GM12891 (cell line): ENCODE measurements at places on chromosomes 11 and 22.

GRCh38 chr22:36135306-36135980, 25.1 kb downstream of the APOL3 start:
- DNase-seq: no peak

- no peak for DNase-seq
These were observed 187.7 kb upstream of the E2F8 start for GRCh38 chr11:19428206-19429002.

DNA sequence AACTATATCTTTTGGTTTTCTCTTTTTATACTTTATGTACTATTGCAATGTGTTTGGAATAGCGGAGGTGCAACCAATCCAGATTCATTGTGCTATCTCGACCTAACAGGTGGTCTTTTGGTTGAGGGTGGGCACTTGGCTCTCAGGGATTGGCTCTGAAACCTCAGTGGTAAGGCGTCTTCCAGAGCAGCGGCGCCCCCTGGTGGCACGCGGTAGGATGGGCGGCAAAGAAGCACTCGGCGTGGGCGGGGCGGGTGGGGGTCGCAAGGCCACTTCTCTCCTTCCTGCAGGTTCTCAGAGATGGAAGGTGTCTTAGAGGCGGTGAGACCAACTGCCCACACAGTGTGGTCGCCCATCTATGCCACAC, 19.2 kb upstream of the PLET1 start:
- peak; percentile 54 for DNase-seq

GRCh38 chr11:44609783-44610155, 44.3 kb downstream of the CD82 start:
- no peak for DNase-seq

- DNase-seq: no peak
These were observed 179.4 kb downstream of the WNT11 start for GRCh38 chr11:76026862-76027261.

DNA sequence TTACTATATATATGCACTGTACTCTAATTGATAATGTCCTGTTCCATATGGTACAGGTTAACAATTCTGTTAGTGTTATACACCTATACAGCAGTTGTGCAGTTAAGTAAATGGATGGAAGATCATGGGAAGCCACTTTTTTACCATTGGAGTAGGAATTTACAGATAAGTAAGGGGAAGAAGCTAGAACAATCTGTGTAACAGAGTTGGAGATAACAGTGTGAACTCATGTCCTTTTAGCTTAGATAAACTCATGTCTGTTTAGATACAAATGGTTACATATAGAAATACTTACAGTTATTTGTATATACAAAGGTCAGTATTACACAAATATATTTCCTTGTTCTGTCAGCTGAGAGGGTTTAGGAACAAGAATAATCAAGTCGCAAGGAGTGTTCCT, 6.8 kb upstream of the DEUP1 start:
- DNase-seq: no peak

DNA sequence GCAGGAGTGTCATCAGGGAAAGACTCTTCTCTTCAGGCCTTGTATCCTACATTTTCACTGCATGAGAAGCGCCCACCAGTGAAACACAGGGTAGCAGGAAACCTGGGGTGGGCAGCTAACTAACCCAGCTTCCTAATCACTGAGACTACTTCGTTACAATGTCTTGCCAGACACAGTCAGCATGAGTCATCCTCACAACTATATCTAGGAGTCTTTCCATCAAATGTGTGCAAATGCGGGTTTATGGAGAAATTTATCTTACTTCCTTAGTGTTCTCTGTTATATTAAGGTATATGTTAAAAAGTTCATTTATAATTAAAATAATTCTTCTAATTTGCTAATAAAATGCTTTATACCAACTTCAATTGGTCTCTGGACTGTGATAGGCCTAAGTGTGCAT, 79.9 kb upstream of the RAB1B start:
- DNase-seq: no peak

DNA sequence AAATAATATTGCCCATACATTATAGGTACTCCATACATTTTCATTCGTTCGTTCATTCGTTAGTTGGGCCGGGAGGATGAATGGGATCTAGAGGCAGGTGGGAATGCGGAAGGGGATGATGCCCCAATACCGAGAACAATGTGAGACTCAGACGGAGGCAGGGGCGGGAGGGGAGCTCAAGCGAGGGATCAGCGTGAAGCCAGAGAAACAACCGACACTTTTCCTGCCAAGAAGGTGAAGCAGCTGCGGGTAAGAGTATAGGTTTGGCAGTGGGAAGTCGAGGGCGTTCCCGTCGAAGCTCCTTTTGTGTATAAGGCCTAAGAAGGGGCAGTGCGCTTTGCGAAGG, 1.1 kb upstream of the ARHGEF17 start:
- DNase-seq: no peak

DNA sequence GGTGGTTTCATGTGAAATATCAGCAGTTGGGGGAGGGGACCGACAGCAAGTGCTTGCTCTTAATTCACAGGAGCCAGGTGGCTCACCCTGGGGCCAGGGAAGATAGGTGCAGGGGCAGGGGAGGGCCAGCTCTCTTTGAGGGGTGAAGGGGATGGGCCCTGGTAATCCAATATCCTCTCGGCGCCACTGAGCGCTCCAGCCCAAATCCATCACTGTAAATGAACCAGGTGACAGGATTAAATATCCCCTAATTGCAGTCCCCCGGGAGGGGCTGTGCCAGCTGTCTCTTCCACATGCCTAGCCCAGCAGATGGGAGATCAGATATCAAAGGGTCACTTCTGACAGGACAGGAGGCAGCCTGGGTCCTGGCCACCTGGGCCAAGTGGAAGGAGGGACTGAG, 531.8 kb upstream of the CADM1 start:
- DNase-seq: no peak

GRCh38 chr11:70118642-70119041, 40.5 kb downstream of the ANO1 start:
- DNase-seq: no peak

DNA sequence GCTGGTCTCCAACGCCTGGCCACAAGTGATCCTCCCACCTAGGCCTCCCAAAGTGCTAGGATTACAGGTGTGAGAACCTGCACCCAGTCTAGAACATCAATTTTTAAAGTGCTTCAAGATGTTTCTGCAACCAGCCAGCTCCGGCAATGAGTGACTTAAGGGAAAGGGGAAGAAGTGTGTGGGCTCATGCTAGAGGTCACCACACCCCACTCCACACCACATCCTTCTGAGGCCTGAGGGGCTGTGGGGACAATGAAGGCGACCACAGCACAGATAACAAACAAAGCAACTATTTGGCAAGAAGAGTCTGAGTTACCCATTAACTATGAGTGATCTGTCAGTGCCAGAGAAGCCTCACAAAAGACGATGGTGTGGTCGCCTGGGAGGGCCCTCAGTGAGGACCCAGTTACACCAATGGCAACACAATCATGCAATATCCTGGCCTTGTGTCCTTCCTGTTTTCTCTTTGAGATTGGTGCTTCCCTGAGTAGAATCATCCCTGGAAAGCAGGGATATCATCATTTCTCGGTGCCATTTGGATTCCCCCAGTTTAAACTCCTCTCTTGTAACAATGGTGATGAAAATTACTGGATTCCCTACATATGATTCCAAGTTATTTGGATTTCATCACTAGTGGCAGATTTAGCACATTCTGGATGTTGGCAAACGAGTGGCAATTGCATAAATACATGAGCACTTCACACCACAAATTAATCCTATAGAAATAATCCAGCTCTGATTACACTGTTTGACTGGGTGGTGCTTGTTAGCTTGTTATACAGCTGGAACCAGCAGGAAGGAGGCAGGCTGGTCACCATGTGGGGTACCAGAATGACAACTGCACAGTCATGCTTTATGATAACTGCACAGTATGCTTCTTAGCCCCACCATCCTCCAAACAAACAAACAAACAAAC, 18.4 kb downstream of the ABTB2 start:
- DNase-seq: no peak

GRCh38 chr22:45878051-45878781, 98.7 kb downstream of the WNT7B start:
- no peak for DNase-seq

- no peak for DNase-seq
These were observed 955.1 kb downstream of the BRD1 start for GRCh38 chr22:48872271-48873190.

DNA sequence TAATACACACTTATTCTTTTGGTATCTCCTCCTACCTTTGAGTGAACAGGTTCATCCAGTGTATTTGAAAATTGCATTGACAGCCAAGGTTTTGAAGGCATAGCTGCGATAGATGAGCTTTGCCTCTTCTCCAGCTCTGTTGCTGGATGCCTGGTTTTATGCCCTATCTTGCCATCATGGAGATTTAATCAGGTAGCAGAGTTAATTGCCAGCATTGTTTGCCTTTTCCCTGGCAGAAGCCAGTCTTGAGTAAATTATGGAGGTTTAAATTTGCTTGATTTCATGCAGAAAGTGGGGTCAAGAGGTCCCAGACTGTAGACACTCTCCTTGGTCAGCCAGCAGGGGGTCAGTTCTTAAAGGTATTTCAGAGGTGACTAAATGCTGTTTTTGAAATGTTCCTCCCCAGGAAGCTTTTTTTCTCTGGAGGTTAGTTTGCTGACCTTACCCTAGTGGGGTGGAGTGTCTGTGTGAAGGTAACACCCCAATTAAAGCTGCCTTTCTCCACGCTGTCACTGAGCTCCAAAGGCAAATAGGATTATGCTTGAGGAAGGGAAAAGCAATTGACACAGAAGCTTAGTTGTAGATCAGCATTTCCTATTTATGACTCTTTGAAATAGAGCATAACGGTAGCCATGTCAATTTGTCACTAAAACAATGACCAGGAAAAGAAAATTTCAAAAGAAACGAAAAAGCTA, 96.0 kb downstream of the EXT2 start:
- DNase-seq: no peak

- DNase-seq: no peak
These were observed 18.7 kb upstream of the NFAM1 start for GRCh38 chr22:42450862-42451261.

GRCh38 chr11:57444362-57445121, 15.8 kb upstream of the RTN4RL2 start:
- no peak for DNase-seq

DNA sequence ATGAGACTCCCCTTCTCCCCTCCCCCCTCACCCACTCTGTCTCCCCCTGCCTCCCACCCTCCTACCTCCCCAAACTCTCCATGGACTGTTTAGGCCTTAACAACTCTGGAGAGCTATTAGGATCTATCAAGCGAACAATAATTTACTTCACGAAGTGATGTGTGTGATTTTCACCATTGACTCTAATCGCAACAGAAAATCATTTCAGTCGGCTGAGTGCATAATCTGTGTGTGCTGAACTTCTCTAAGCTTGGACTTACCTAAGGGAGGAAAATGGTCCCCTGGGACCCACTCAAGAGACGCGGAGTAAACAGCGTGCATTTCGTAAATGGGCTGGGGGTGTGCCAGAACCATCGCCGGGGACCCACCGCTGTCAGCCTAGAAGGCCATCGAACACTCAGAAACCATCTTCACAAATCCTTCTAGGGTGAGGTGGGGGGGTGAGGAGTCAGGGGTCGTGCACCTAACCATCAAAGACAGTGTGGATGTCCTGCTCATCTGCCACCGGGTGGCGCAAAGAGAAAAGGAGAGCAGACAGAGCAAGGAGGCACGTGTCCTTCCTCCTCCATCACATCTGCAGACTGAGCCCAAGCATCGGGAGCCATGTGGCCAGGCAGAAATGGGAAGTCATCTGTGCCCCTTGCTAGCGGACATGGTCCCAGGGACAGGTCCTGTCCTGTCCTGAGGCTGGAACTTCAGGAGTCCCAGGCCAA, 62.1 kb upstream of the NUP50 start:
- no peak for DNase-seq

DNA sequence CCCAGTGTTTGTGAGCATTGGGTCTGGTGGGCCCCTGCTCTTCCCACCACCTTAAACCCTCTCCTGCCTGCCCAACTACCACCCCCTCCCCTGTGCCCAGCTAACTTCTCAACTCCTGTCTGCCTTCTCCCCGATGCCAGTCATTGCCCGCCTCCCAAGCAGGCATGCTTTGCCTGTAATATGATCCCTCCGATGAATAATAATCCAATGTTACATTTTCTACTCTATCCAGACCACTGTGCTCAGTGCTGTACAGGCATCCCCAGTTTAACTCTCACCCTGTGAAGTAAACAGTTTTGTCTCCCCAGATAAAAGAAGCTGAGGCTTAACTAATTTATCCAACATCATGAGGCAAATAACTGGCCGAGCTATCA, 35.5 kb upstream of the OLFML1 start:
- DNase-seq: no peak

GRCh38 chr11:124434699-124435098, 10.0 kb upstream of the OR8B4 start:
- DNase-seq: no peak

DNA sequence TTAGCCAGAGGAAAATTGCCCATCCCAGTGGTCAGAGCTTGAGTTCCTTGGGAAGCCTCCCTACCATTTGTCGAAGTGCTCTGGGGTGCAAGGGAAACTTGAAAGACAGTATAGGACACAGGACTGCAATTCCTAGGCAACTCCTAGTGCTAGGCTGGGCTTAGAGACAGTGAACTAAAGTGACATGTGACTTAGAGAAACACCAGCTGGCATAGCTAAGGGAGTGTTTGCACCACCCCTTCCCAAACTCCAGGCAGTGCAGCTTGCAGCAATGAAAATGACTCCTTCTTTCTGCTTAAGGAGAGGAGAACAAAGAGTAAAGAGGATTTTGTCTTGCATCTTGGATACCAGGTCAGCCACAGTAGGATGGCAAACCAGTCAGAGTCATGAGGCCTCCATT, 388.0 kb downstream of the DYNC2H1 start:
- DNase-seq: no peak

- DNase-seq: no peak
These were observed 149.8 kb downstream of the MPPED1 start for GRCh38 chr22:43561415-43562178.

GRCh38 chr22:29626497-29627195, 23.2 kb downstream of the NF2 start:
- DNase-seq: no peak
